ENCODE measurements at places on chromosomes 3 and 15.

GRCh38 chr3:46857485-46858341 is 5.5 kb downstream of the MYL3 start:
- DNase-seq: no peak

DNA sequence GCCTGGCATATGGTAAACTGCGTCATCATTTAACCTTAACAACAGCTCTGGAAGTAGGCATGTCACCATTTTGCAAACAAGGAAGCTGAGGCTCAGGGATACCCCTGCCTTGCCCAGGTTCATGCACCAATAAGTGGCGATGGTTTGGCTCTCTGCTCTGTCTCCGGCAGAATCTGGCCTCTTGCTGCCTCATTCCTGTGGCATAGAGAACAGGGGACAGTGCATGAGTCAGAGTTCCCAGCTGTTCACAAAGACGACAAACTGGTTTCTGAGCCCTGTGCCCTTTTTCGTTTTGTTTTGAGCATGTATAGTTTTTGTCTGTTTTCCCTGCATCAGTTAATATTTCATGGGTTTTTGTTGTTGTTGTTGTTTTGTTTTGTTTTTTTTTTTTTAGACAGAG is 236.8 kb downstream of the OPA1 start:
- DNase-seq: no peak

- no peak for DNase-seq
Observed at GRCh38 chr15:71494563-71495397, 315.6 kb upstream of the NR2E3 start.

GRCh38 chr3:18233987-18234716 is 191.0 kb downstream of the SATB1 start:
- no peak for DNase-seq
